ENCODE measurements at places on chromosomes 2 and 18.

DNA sequence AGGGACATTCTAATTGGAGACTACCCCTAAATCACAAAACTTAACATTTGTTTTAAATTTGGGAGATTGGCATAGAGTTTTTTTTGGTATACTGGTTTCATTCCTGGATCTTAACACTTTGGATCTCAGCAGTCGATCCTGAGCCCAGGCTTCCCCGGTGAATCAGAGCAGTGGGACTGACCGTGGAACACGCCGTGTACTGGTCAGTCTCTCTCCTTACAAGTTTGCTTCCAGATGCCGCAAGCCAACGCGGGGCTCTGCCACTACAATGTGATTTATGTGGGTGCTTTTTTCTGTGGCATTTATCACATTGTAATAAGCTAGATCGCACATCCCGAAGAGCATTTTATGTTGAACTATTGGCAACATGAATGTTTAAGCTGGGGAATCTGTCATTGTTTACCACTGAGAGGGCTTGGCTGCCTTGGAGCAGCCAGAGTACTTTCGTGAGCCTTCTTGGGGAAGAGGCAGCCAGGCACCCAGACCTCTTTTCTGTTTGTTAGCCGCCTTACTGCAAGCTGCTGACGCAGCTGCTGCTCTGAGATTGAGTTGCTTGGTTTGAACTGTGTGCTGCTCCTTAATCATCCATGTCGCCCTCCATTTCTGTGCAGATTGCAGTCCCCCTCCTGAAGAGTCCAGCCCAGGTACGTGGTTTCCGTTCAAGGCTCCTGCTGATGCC, 49.3 kb downstream of the COA5 start:
- no peak for DNase-seq

- DNase-seq: no peak
Observed at GRCh38 chr2:23436346-23437098, 51.5 kb downstream of the KLHL29 start.

GRCh38 chr2:873651-874580, 76.7 kb upstream of the SNTG2 start:
- DNase-seq: no peak

- DNase-seq: no peak
Observed at GRCh38 chr18:79964330-79965118, at the start of gene HSBP1L1. TSS of gene HSBP1L1 (plus strand) at chr18:79964643. CDS start at chr18:79964736, 93 bp downstream.

- DNase-seq: no peak
Observed at GRCh38 chr2:121303531-121304263, 18.7 kb upstream of the TFCP2L1 start.

- DNase-seq: no peak
Observed at GRCh38 chr2:132691556-132691955, 21.6 kb upstream of the LYPD1 start.

DNA sequence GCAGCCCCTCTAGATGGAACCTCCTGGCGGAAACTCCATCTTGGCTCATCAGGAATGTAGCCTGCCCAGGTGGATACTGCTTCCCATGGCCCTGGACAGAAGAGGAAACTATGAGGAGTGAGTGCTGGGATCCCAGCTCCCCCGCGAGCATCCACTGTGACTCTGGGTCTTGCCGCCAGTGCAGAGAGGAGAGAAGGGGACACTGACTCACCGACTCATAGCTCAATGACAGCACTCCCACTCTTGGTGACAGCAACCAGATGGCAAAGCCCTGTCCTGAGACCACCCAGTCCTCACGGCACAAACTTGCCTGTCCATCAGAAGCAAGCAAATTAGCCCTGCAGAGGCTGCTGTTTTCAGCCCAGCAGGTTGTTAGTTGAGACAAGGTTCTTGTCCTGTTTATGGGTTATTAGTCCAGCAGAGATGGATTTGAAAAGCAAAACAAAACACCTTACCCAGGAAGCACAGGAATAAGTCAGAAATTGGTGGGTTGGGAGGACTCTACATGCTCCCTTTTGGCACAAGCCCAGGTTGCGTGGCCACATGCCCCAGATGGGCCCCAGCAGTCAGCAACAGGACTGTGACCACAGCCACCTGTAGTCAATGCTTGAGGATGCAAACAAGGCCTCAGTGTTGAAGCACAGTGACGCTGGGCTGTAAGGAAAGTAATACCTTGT, 111.5 kb upstream of the GLI2 start:
- no peak for DNase-seq

- DNase-seq: no peak
Observed at GRCh38 chr2:17736989-17737388, 16.6 kb downstream of the SMC6 start.

DNA sequence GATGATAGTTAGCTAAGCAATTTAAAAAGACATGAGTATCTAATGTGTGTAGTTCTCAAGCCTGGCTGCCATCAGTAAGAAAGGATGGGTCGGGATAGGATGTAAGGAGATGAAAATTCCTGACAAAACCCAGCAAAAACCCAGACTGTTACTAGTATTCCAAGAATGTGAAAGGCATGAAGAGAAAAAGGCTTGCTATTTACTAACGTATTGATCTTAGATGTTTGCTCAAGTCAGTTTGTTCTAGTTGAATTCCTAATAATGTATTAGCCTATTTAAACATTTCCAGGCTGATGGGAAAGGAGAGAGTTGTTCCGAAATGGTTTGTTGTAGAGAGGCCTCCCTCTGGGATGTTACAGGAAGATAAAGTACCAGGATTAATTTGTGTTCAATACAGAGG, 88.2 kb downstream of the ZNF532 start:
- no peak for DNase-seq

DNA sequence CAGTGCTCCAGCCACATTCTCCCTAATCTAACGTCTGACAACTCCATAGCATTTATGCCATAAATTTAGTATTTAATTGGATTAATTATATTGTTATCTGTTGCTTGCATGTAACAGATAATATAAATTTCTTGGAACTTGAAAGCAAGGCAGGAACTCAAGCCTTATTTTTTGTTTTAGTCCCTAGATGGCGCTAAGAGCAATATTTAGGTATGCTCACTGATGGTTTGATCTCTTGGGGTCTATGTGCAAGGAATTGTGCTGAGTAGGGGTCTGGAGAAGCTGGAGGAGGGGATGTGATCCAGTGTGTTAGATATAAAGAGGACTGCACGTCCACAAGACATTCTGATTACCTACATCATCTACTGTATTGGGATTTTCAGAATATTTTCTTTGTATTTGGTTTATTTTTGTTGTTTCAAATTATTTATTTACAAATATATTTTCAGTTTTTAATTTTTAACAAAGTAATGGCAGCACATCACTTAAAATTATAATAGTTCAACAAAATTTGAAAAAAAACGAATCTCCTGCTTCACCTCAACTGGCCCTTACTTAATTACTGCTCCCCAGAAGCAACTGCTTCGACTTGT, 32.8 kb downstream of the KATNAL2 start:
- no peak for DNase-seq

DNA sequence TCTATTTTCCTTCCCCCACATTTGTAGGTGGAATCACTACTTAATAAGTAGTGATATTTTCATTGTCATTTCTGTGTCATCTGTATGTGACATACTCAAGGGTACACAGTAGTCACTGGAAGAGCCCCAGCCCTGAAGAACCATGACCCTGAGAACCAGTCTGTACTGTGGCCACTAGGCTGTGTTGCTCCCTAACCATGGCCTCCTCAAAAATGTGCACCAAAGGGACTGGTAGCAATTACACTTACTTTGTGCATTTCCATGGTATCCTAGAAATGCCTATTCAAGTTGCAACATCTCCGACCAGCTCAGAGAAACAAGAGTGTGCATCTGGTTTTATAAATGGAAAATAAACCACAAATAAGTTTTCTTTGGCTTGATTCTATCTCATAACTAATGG, 155.1 kb downstream of the DOCK10 start:
- DNase-seq: no peak

GRCh38 chr2:136242687-136243277, 124.8 kb upstream of the CXCR4 start:
- no peak for DNase-seq

GRCh38 chr18:14189858-14190257, 57.6 kb upstream of the ZNF519 start:
- DNase-seq: no peak

DNA sequence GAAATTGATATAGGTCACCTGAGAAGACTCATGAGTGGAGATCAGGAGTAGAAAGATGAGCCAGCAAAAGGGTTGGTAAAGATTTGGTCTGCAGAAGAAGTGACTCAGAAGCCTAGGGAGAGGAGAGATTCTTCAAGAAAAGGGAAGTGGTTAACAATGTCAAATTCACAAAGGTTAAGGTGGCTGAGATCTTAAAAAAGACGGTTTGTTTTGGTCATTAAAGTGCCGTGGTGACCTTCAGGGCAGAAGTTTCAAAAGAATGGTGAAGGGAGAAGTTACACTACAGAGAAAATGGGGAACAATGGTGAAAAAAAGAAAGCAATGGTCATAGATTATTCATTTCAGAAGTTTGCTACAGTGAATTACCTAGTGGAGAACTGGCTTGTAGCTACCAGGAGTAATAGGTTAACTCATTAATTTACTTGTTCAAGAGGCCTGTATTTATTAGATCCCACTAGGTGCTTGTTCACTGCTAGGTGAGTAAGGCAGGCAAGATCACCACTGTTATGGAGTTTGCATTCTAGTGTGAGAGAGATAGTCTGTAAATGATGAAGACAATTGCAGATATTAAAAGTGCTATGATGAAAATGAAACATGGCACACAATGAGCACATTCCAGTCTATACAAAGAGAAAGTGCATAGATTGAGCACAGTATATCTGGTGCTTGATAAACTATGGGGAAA, 43.0 kb downstream of the FBXO48 start:
- DNase-seq: no peak

- peak; percentile 69 for DNase-seq
Observed at GRCh38 chr2:234290671-234291070, 206.2 kb downstream of the ARL4C start.

- DNase-seq: no peak
Observed at GRCh38 chr2:202039278-202040078, 5.8 kb downstream of the FZD7 start.

GRCh38 chr2:168571061-168571460, 115.0 kb downstream of the CERS6 start:
- DNase-seq: no peak

GRCh38 chr2:53209679-53210458, 557.7 kb upstream of the CHAC2 start:
- no peak for DNase-seq

DNA sequence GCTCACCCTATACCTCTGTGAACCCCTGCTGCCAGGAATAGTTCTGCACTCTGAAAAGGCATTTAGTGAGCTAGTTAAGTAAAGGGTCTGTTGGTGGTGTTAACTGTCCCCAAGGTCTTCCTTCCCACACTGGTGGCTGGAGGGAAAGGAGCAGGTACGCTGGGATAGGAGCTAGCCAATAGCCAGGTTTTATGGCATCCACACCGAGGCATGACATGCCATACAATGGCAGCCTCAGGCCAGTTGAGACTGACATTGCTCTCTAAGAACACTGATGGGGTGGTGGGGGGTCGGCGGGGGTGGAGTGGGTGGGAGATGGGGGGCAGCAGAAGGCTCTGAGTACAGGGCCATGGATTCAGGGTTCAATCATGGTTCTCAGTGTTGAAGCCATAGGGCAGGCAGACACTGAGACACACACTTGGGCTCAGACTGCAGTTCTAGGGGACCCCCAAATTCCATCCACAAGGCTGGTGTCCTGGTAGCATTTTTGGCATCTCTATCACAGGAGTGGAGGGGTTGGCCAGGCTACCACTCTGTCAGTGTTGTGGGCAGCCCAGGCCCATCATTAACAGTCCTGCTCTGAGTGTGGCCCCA, 136.0 kb downstream of the CTIF start:
- DNase-seq: no peak

GRCh38 chr2:193580176-193580950, 1385.6 kb upstream of the TMEFF2 start:
- DNase-seq: no peak

DNA sequence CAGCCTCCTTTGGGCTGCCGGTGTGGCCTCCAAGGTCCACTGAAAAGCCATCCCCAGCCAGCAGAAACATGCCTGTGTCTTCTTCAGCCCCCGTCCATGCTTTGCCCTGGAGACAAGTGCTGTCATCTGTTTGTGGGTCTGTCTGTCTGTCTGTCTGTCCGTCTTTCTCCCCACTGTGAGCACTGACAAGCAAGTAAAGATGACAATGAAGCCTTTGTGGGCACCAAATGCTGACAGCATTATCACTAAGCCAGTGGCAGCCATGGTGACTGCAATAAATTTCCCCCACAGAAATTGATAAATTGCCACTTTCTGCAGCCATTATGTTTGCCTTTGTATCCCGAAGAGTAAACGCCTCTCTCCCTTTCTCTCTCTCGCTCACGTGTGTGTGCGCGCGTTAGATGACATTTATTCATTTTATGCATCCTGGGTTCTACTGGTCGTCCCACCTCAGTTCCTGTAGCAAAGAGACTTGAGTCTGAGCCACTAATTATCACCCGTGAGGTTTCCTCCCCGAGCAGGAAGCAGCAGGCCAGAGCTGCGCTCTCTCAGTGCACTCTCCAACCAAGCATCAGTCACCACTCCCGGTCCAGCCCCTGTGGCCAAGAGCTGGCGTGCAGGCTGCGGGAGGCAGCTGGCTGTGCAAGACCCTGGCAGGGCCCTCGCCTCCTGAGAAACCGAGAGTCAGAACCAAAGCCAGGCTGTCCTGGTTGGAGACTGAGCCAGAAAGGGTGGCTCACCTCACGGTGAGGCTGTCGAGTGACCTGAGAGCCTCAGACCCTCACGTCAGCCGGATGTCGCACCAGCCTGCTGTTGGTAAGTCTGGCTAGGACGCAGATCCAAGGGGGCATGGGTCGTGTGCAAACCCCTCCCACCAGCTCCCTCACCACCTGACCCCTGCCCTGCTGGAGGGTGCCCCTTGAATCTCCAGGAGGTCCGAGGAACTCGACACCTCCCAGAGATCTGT, 6.9 kb downstream of the STEAP3 start:
- DNase-seq: no peak

- DNase-seq: no peak
Observed at GRCh38 chr2:101986804-101987740, 4.7 kb upstream of the IL1R2 start.

DNA sequence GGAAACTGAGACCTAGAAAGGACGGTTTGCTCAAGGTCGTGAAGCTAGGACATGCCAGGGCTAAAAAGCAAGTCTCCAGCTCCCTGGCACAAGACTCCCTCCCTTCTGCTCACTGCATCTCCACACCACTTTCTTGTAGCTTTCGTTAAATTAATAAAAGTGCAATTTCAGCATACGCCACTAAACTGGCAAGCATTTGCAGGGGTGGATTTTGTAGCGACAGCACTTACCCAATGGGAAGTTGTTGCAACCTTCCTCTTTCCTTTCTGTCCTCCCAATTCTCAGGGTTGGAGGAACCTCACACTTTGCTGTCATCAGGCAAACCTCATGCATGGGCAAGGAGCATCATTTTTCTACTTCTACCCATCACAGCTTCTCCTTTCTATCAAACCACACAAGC, 7.4 kb upstream of the RHOB start:
- no peak for DNase-seq

Measured in stimulated activated CD4-positive, alpha-beta T cell treated with anti-CD3 and anti-CD28 coated beads, Interleukin-1b, Interleukin-23, amount 100 ng/mL, for 4 hours (primary cell).